ENCODE measurements at places on chromosomes 7 and 10.
A peak's percentile ranks its signal among the peaks of the same experiment; 100 is the strongest.

GRCh38 chr7:38409531-38409930 lies 136.1 kb upstream of the TARP start:
- no peak for DNase-seq

GRCh38 chr10:24533981-24534380 lies 189.7 kb downstream of the ARHGAP21 start:
- DNase-seq, result no peak

- DNase-seq, result no peak
Observed at GRCh38 chr10:81136261-81136660, 598.6 kb downstream of the SH2D4B start.

DNA sequence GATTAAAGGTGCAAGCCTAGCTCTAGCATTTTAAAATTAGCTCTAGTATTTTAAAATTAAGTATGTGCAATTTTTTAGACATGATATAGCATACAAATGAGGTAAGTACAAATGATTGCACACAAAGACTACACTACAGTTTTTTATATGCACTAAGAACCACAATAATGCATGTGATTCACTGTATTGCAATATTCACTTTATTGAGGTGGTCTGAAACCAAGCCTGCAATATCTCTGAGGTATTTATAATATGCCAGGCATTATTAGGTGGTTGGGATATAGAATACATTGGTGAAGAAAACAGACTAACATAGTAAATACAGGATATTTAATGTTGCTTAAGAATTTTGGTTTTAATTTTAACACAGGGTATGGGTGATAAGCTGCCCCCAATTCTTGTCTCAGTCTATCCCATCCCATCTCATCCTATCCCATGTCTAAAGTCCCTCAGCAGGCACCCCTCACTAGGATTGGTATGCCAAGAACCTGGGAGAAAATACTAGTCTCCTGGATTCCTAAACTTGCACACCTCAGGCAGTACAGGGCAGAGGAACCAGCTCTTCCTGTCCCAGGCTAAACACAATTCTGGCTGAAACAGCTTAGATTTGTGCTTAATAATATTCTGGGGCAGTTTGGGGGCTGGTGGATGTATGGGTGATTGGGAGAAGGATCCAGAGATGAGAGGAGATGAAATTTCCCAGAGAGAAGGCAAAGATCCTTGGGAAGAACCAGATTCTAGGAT lies 90.4 kb downstream of the HIPK2 start:
- no peak for DNase-seq

GRCh38 chr7:42932811-42933591 lies 825 bp downstream of the MRPL32 start:
- no peak for DNase-seq

- DNase-seq, result no peak
Observed at GRCh38 chr7:4824120-4824775, 37.6 kb downstream of the PAPOLB start.

- DNase-seq, result no peak
Observed at GRCh38 chr10:52322936-52323335, 8.9 kb downstream of the DKK1 start.

DNA sequence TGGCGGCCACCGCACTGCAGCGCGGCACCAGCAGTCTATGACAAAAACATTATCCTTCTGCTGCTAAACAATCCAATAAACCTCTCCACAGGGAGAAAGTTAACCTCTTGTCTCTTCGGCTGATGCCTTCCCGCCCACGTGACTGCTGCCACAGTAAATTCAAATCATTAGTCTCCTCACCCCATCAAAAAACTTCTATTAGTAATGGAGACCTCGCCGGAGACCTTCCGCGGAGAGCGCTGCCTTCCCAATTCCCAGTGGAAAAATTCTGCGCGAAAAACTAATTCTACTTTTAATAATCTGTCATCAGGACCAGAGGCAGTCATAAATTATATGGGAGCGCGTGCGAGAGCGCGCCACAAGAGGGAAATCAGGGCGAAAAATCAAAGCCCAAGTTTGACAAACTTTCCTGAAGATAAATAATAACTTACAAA lies 90.0 kb upstream of the PAX2 start:
- DNase-seq, result no peak

GRCh38 chr10:75955973-75956502 lies 524.6 kb downstream of the LRMDA start:
- no peak for DNase-seq

DNA sequence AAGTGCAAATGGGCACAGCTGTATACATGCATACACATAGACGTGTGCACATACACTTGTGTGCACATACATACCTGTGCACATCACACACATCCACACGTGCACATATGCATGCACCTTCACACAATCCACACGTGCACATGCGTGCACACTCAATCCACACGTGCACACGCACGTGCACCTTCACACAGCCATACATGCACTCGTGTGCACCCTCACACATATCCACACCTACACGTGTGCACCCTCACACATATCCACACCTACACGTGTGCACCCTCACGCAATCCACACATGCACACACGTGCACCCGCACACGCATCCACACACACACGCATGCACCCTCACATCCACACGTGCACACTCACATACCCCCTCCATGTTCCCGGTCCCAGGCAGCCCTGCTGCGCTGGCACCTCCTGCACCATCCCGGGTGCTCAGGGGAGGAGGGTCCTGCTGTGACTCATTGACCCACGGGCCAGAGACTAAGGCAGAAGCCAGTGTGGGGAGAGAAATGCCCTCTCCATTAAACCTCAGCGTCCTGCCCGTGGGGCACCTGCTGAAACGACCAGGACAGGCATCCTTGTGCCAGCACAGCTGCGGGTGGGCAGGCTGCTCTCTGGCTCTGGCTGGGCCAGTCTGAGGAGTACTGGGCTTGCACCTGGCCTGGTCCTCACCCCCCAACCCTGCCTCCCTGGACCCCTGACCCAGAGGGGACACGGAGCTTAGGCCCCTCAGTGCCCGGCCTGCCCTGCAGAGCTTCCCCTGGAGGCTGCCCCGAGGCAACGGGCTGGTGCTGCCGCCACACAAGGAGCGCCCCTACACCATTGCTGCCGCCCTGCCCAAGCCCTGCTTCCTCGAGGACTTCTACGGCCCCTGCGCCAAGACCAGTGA lies 17.8 kb upstream of the UTF1 start:
- DNase-seq, result no peak

GRCh38 chr7:137283153-137283552 lies 60.4 kb downstream of the PTN start:
- DNase-seq, result no peak

DNA sequence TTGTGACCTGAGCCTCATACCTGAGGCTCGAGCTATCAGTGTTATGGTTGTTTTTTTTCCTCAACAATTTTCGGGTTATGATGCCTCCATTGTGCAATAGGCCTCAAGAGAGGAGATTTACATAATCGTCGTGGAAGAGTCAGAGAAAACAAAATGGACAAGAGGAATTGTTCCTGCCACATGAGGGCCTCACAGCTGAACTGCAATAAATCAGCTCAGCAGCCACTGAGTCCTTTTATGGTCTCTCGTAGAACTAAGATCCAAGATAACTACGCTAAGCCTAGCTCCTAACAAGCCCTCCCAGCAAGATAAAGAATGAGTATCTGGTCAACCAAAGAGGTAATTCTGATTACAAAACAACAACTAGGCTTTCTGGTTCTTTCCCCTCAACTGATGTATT lies 336.8 kb downstream of the WDR11 start:
- DNase-seq, result no peak

DNA sequence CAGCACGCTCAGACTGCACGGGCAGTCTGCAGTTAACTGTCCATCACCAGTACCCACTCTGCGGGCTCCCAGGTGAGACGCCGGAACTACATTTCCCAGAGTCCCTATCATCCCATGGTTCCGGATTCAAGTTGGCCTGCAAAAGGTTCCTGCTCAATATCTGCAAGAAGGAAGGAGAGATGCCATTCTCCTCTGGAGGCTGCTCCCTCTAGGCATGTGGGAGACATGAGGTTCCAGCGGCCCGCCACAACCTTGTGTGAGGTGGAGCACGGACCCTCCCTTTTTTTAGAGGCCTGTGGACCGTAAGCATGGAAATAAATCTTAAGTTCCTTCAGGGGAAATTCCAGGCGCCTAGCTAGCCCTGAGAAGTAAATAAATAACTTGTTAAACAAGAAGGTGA lies 29.7 kb downstream of the NUP42 start:
- no peak for DNase-seq

DNA sequence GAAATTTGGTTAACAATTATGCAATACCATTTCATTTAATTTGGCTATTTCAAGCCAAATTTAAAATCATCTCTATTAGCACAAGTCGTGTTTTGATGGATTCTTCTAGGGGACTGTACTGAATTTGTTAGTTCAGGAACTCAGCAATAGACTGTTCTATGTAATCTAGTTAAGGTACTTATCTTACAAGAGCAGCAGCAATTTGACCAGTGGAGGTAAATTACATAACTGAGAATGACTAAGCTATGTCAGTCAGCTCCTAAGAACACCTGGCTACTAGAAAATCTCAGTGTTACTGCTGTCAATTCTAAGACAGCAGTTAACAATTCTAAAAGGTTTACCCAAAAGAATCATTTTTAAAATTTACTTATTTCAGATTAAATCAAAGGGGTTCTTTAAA lies 513.9 kb upstream of the ZWINT start:
- no peak for DNase-seq

GRCh38 chr7:78675511-78675910 lies 778.0 kb downstream of the MAGI2 start:
- DNase-seq, result no peak

GRCh38 chr10:62268027-62268398 lies 631 bp downstream of the RTKN2 start:
- DNase-seq, result no peak

GRCh38 chr10:6624392-6624791 lies 44.3 kb upstream of the PRKCQ start:
- DNase-seq, result no peak

GRCh38 chr10:52115823-52116222 lies 198.3 kb upstream of the DKK1 start:
- peak; percentile 1 for DNase-seq

GRCh38 chr10:102645388-102645740 lies 1.1 kb downstream of the TRIM8 start:
- no peak for DNase-seq

DNA sequence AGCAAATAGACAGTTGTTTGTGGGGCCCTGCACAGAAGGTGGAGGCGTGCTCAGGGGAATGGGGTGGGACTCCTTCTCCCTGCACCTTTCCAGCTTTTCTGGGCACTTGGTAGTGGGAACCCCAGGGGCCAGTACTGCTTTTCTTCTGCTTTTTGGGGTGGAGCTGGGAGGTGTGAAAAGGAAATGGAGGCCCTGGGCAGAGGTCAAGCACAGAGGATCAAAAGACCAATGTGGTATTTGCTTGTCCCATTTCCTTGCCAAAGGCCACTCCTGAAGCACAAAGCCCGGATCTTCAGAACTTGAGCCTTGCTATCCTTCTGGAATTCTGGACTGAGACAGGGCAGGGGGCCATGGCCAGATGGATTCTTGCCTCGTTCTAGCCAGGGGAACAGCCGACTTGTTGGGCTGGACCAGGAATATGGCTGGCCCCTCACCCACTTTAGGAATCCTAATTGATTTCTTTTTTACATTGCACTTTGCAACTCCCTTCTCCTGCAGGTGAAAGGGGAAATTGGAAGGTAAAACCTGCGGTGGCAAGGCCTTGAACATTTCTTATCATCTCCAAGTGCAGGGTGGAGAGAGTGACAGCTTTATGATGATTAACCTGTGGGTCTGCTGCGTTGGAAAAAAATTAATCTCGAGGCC lies 26.5 kb downstream of the ADRA2A start:
- DNase-seq, result no peak

DNA sequence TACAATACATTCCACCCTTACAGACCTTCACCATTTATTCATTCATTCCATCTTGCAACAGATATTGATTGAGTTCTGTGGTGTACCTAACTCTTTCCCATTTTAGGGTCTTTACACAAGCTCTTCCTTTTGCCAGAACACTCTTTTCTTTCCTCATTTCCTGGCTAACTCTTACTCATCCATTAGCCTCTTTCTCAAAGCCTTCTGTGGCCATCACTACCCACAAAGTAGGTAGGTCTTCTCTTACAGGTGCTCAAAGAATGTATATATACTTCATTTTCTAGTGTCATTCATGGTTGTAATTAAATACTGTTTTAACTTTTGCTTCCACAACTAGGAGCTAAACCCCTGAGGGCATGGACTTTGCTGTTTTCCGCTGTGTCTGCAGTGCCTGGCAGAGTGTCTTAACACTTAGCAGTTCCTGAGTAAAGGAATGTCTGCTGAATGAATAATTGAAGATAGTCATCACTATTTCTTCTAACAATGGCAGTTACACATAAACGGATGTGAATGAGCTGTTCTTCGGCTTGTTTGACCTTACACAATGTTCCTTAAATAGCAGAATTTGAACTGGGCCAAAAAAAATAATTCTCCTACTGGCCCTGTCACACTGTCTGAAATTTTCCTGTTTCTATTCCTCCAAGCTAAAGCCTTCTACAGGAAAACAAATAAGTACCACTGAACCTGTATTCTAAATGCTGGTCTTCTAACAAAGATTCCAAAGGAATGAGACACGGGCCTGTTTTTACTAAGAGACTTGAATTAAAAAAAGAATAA lies 15.1 kb downstream of the BCAP29 start:
- DNase-seq, result peak; percentile 74

DNA sequence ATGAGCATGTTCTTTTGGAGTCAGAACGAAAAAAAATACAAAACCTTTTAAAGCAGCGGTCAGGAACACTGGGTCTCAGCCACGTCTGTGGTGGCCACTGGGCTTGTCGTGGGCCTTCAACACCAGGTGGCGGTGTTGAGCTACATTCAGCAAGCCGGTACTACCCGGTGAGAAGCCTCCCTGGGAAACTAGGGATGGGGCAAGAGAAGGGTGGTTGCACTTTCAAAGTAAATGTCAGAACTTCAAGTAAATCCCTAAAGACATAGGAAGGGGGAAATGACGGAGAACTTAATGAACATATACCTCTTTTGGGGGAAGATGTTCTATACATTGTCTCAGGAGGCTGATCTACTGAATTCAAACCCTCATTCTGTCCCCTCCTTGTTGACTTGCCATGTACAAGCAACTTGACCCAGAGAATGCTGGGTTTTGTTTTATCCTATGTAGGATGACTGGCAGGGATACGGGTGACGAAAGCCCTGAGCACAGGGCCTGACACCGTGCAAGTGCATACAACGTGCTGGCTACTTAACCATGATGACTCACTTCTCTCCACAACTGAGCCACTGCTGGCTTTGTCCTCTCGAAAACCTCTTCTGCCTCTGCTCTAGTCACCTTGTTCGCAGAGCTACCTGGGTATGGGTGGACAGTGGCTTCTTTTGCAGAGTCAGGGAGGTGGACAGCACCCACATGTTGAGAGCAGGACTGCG lies 49.0 kb upstream of the BAMBI start:
- peak; percentile 27 for DNase-seq

GRCh38 chr7:120421151-120421651 lies 148.2 kb downstream of the KCND2 start:
- no peak for DNase-seq

DNA sequence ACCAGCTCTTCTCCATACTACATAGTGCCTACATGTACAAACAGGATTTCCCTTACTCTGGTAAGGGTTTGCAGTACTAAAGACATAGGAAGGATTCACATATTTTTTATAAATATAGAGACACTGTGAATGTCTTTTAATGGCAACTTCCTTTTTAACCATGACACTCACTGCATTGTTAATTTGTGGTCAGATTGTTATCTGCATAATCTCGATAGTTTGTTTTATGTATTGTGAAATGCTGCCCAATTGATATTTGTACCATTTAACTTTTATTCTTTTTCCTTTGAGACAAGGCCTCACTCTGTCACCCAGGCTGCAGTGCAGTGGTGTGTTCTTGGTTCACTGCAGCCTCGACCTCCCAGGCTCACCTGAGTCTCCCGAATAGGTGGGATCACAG lies 39.7 kb downstream of the SP8 start:
- DNase-seq, result no peak

- no peak for DNase-seq
Observed at GRCh38 chr7:121847041-121847440, 25.9 kb upstream of the PTPRZ1 start.

GRCh38 chr10:52353960-52354394 lies 39.9 kb downstream of the DKK1 start:
- peak; percentile 54 for DNase-seq

Measured in skeletal muscle cell (primary cell).